ENCODE measurements at places on chromosomes 1 and 21. TPM values are rescaled to one million over a fixed set of nuclear protein-coding genes. Genes with fewer than 3 reads are reported as not detected.
A peak's percentile ranks its signal among the peaks of the same experiment; 100 is the strongest.

The CLEC20A gene
- not detected for total RNA-seq

The LYSMD1 gene
- 7.5 TPM for total RNA-seq

The SH2D1B gene
- total RNA-seq, result not detected

The ITPKB gene
- total RNA-seq, result 144 TPM

The ENAH gene
- total RNA-seq, result 82.9 TPM

The RPF1 gene
- total RNA-seq, result 18.4 TPM

The MATN1 gene
- 1.7 TPM for total RNA-seq

The CTTNBP2NL gene
- 84.0 TPM for total RNA-seq

GRCh38 chr1:167227934-167228378 is 7.3 kb downstream of the POU2F1 start:
- no peaks in the 10 kb centered on the region for H3K27me3 ChIP-seq
- peaks cover 27% of the 10 kb centered on the region for H3K4me1 ChIP-seq
- no peak overlapping the region for H3K4me3 ChIP-seq
- no peak overlapping the region for H3K27ac ChIP-seq
- no peaks in the 10 kb centered on the region for H3K36me3 ChIP-seq
- no peak for DNase-seq

- no peaks in the 10 kb centered on the region for H3K36me3 ChIP-seq
- H3K27ac ChIP-seq, result no peak overlapping the region
- peaks cover 3% of the 10 kb centered on the region for H3K27me3 ChIP-seq
- H3K4me1 ChIP-seq, result no peaks in the 10 kb centered on the region
- no peak overlapping the region for H3K4me3 ChIP-seq
- no peak for DNase-seq
These were observed 264.1 kb downstream of the SRGAP2C start for GRCh38 chr1:121448851-121449250.

DNA sequence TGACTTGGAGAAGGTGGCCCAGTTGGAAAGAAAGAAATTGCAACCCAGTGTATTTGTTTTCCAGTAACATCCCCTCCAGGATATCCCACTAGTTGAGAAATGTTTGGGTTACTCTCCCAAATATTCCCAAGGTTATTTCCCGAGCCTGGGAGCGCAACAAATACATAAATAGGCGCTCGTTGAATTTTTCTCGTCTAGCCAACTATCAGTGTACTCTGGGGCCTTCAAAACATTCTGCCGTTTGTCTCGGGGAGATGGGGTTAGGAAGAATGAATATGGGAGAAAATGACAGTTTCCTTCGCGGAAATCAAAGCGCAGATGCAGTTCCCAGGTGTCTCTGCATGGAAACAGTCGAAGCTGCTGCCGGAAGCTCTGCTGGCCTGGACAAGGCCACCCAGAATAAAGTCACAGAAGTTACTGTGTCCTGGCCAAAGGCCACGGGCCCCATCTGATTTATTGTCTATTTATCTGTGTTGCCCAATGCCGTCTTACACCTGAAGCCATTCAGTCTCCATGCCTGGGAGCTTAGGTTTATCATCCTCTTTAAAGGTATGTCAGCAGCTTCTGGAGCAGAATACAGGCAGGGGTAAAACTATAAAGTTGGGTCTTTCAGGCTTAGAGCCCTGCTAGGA is 1.0 kb downstream of the C1orf115 start:
- DNase-seq, result no peak
- peak overlapping the region; percentile 83 for H3K4me3 ChIP-seq
- H3K27me3 ChIP-seq, result no peaks in the 10 kb centered on the region
- H3K36me3 ChIP-seq, result peaks cover 4% of the 10 kb centered on the region
- H3K27ac ChIP-seq, result no peak overlapping the region

- DNase-seq, result peak; percentile 62
- peaks cover 3% of the 10 kb centered on the region for H3K4me1 ChIP-seq
- H3K4me3 ChIP-seq, result no peak overlapping the region
- no peaks in the 10 kb centered on the region for H3K36me3 ChIP-seq
- no peak overlapping the region for H3K27ac ChIP-seq
These were observed 15.2 kb downstream of the POGZ start for GRCh38 chr1:151443846-151444782.

DNA sequence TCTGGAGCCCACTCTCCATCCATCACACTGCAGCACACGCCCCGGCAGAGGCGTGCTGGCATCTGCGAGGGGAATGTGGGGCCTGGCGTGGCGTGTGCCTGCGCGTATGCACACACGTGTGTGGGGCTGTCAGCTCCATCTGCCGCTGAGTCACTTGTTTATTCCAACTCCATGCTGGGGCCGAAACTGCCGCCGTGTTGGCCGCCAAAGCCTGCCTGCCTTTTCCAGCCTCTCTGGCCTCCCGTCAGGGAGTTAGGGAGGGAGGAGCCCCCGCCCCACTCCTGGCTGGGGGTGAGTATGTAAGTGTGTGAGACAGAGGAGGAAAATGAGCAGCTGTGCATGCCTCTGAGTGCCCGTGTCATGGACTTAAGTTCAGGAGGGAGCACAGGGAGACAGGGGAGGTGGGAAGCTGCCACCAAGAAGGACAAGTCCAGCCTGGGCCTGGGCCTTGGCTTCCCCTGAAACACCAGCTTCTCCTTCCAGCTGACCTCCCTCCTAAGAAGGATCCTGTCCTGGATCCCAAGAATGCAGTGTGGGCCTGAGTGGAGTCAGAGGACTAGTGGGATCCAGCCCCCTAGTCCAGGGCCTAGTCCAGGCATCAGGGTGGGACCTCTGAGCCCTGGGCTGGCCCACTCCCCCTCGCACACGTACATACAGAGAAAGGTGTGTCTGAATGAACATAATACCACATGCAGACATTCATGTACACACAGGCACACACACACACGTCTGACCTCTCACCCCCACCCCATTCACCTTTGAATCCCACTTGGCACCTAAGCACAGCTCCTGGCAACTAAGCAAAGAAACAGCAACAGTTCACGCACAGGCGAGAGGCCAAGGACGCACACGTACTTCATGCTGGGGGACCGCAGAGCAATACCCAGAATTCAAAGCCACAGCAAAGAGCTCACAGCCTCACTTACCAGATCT is 24.7 kb downstream of the MEF2D start:
- DNase-seq, result no peak
- H3K27me3 ChIP-seq, result peaks cover 6% of the 10 kb centered on the region
- no peak overlapping the region for H3K27ac ChIP-seq
- H3K4me1 ChIP-seq, result peaks cover 7% of the 10 kb centered on the region

DNA sequence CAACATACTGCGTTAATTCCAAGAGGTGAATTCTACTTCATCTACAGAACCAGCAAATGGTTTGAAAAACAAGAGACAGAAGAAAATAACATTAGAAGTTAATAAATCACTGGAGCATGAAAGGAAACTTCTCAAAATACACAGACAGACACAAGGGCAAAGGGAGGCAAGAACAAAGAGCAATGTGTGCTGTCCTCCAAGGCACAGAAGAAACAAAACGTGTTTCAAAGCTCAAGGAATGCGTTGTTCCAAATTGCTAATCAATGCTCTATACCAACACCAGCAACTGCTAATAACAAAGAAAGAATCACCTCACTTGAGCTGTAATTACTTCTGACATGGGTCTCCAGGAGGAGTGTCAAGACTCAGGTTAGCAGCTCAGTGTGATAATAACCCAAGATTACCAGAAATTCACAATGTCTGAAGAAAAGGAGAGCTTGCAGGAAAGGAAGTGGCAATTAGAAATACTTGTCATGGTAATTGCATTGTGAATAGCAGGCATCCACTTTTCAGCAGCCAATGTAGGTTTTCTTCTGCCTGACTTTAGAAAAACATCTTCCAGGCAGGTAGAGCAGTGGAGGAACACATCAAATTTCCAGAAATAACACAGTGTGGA is 175.4 kb downstream of the SEC16B start:
- H3K4me3 ChIP-seq, result no peak overlapping the region
- H3K36me3 ChIP-seq, result no peaks in the 10 kb centered on the region
- no peaks in the 10 kb centered on the region for H3K27me3 ChIP-seq
- no peak overlapping the region for H3K27ac ChIP-seq

DNA sequence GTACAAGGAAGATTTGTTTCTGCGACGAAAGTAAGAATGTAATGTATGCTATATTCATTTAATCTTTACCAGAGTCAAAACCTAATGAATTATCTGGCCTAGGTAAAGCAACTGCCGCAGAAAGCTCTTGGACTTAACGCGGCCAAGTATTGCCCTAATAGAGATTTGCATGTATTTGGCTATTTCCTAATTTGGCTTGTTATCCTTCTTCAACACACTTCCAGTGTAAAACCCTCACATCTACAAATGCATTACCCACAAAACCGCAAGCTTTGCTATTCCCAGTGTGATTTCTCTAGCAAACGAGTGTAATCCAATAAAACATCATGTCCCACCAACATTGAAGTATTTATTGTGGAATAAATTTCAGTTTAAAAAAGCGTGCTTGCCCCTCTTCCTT is 123.8 kb upstream of the LMO4 start:
- H3K36me3 ChIP-seq, result no peaks in the 10 kb centered on the region
- peaks cover 3% of the 10 kb centered on the region for H3K4me1 ChIP-seq
- no peak overlapping the region for H3K4me3 ChIP-seq
- no peak for DNase-seq

- H3K27ac ChIP-seq, result no peak overlapping the region
- H3K27me3 ChIP-seq, result peaks cover 2% of the 10 kb centered on the region
- H3K36me3 ChIP-seq, result peaks cover 29% of the 10 kb centered on the region
- DNase-seq, result no peak
- no peaks in the 10 kb centered on the region for H3K4me1 ChIP-seq
These were observed 70.3 kb downstream of the KIF1B start for GRCh38 chr1:10280439-10281350.

DNA sequence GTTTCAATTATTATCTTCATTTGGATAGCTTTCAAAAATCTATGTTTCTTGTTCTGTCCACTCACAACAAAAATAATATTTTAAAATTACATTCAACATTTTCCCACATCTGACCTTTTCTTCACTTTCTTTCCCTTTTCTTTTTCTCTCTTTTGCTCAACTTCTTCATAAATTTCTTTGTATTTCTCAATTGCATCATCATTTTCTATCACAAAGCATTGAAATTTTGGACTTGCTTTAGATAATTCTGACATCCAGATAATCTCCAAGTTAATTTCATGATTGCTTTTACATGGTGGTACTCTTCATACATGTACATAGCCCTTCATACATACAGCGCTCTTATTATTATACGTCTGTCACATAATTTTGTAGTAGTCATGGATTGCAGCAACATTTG is 30.2 kb downstream of the NUF2 start:
- no peak overlapping the region for H3K27ac ChIP-seq
- peaks cover 1% of the 10 kb centered on the region for H3K27me3 ChIP-seq
- H3K4me1 ChIP-seq, result no peaks in the 10 kb centered on the region
- H3K36me3 ChIP-seq, result no peaks in the 10 kb centered on the region
- DNase-seq, result no peak

DNA sequence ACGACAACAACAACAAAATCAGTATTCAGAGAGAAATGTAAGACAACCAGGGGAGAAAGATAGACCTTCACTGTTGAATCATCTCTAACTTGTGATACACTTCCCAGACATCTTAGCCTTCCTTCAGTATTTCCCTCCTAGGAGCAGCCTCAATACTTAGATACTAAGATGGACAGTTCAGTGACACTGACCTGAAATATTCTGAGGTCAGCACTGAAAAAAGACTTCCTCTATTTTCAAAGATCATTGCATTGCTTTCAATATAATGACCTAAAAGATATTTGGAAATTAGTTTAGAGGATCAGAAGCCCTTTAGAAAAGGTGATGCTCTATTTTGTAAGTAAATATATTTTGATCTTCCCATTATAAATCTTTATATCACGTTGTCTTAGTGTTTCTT is 101.0 kb downstream of the MRPL39 start:
- no peak for DNase-seq
- H3K4me3 ChIP-seq, result no peak overlapping the region
